ENCODE measurements at places on chromosomes 3 and 15.

GRCh38 chr15:40549894-40550293, 14.9 kb downstream of the CCDC32 start:
- no peak for DNase-seq

DNA sequence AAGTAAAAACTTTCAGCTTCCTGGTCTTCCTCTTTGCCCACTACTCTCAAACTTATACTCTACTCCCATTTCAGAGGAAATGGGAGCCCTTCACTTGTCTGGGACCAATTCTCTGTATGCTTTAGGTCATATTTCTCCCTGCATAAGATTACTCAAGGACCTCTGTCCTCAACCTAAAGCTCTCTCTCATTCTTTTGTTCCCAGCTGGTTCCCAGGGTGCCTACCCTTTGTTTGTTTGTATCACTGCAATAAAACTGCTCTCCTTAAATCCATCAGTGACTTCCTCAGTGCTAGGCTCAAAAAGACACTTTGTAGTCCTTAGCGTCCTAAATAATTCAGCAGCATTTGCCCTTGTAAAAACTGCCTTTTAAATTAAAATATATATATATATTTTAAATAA, 2.9 kb downstream of the NGRN start:
- no peak for DNase-seq

DNA sequence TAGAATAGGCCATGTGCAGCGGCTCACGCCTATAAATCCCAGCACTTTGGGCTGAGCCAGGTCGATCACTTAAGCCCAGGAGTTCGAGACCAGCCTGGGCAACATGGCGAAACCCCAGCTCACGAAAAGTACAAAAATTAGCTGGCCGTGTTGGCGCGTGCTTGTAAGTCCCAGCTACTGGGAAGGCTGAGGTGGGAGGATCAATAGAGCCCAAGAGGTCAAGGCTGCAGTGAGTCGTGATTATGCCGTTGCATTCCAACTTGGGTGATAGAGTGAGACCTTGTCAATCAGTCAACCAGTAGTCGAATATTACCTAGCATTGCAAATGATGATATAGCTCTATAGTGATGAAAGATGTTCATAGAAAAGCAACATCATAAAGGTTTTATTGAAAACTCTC, 51.9 kb downstream of the USP8 start:
- no peak for DNase-seq

- no peak for DNase-seq
Measured at GRCh38 chr3:111227216-111227615, 155.6 kb downstream of the NECTIN3 start.

DNA sequence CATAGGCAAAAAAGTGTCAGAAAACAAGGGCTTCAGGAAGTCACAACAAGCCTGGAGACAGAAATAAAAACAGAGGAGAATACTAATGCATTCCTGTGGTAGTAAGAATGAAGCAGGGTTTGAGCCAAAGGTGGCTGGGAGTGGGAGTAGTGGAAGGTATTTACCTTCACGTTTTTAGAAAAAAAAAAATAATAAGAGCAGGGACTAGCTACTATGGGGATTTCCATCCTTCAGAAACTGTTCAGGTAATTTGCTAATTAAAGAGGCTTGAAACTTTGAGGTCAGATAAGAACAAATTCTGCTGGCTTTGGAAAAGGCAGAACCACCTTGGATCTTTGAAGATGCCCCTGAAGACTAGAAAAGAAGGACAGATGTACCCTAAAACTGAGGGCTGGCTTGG, 18.4 kb downstream of the ILDR1 start:
- no peak for DNase-seq

DNA sequence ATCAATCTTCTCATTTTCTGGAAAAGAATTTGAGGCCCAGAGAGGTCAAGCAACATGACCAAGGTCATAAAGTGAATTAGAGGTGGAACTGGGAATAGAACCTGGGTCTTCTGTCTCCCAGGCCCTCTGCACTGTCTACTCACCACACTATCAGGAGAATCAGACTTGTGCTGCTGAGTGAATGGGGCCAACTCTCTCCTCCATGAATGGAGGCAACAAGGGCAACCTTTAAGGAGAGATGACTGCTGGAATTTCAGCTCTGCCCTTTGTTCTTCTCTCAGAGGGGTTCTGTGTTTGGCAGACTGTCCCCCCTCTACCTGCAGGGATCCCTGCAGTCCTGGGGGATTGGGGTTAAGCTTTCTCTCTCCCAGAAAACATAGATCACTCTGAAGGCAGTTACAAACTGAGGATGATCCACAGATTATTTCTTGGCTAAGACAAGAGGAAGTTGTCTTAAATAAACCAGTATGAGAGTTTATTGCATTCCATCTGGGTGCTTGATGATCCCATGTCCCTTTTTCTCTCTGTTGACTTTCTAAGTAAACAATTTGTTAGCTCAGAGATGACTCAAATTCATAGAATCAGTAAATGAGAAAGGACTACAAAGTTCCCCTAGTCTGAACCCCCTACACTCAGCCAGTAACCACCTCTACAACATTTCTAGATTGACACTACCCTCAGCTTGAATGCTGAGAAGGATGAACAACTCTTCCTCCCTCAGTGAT, 99.0 kb upstream of the LIPC start:
- DNase-seq = no peak

- DNase-seq = no peak
Measured at GRCh38 chr3:49882166-49882565, 12.5 kb upstream of the CAMKV start.

GRCh38 chr3:194857469-194858113, 171.9 kb downstream of the FAM43A start:
- no peak for DNase-seq

All from activated CD4-positive, alpha-beta T cell treated with anti-CD3 and anti-CD28 coated beads, Interleukin-2, amount 50 U/mL, for 1 hour (primary cell).